GM13977 (cell line): ENCODE measurements at places on chromosomes 12 and 14.

- DNase-seq, result no peak
Measured at GRCh38 chr14:23365732-23366425, 907 bp upstream of the EFS start.

- DNase-seq, result no peak
Measured at GRCh38 chr12:39116861-39117260, 211.5 kb upstream of the CPNE8 start.

- DNase-seq, result no peak
Measured at GRCh38 chr12:111155521-111155920, 213.4 kb downstream of the PHETA1 start.

GRCh38 chr12:1859643-1860042 lies 39.3 kb downstream of the LRTM2 start:
- no peak for DNase-seq

- no peak for DNase-seq
Measured at GRCh38 chr14:96390965-96391292, 999 bp upstream of the AK7 start.

- no peak for DNase-seq
Measured at GRCh38 chr12:94706250-94706661, 55.9 kb upstream of the TMCC3 start.

DNA sequence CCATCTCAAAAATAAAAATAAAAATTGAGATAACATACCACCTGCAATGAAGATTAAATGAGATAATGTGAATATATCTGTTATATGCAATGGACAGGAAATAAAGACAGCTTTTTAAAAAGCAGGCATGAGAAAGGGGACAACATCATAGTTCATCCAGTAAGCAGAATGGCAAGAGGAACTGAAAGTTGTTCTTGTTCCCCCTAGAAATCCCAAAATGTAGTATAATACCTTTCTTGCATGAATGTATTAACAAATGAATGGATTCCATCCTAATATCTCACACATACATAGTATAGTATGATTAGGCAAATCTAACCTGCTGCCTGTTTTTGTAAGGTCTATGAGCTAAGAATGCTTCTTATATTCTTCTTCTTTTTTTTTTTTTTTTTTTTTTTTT lies 31.4 kb downstream of the FGD6 start:
- no peak for DNase-seq

DNA sequence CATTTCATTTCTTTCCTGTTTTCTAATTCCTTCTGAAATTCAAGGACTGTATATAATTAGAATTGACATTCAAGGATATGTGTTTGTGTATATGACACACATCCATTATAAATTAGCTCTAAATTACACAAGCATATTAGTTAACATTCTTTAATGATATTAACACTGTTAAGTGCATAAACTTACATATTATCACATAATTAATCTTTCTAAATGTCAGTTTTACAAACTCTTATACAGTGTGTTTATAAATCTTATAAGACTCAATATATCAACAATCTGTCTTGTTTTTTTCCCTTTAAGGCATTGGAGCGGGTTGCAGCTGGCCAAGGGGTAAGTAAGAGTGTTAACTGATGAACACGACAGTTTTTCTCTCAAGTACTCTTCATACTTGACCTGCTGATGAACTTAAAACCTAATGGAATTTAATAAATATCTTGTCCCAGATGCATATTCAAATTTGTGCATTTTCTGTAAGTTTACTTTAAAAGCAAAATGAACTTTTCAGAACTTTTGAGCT lies 76.1 kb downstream of the METTL25 start:
- DNase-seq, result no peak

GRCh38 chr14:104247336-104248202 lies 109.2 kb downstream of the KIF26A start:
- no peak for DNase-seq

- DNase-seq, result peak; percentile 73
Measured at GRCh38 chr12:14167005-14167628, 185.7 kb upstream of the GRIN2B start.

GRCh38 chr12:50375802-50376201 lies 20.6 kb downstream of the FAM186A start:
- DNase-seq, result no peak

DNA sequence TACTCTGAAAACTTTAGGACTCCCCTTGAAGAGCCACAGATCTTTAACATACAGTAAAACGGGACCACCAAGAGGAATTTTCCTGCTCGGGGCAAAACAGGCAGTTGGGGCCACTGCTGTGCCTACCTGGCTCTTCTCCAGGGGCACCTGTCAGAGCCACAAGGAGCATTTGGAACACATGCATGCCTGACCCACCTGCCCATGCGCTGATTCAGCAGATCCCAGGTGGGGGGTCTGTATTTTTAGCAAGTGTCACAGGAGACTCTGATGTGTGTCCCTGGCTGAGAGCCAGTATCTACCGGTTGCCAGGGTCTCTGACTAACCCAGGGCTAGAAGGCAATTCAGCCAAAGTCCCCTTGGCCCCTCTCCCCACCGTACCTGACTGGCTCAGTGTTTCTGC lies 6.5 kb downstream of the CTDSP2 start:
- DNase-seq, result no peak

DNA sequence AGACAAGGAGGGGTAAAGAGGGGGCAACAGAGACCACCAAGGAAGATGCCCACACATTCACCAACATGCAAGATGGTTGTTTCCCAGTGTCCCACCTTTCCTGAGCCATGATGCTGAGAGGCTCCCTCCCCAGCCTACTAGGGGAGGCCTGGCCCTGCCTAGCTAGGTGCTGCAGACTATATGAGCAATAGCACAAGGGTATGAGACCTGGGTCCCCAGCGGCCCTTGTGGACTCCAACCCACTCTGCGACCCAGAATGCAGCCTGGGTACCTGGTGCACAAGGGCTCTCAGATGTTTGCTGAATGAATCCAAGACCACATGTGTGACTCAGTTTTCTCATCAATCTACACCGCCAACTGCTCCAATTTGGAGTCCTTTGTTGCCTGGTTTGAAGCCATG lies 13.9 kb downstream of the TGFB3 start:
- DNase-seq, result no peak

- no peak for DNase-seq
Measured at GRCh38 chr14:93879362-93879983, 47.7 kb upstream of the FAM181A start.

DNA sequence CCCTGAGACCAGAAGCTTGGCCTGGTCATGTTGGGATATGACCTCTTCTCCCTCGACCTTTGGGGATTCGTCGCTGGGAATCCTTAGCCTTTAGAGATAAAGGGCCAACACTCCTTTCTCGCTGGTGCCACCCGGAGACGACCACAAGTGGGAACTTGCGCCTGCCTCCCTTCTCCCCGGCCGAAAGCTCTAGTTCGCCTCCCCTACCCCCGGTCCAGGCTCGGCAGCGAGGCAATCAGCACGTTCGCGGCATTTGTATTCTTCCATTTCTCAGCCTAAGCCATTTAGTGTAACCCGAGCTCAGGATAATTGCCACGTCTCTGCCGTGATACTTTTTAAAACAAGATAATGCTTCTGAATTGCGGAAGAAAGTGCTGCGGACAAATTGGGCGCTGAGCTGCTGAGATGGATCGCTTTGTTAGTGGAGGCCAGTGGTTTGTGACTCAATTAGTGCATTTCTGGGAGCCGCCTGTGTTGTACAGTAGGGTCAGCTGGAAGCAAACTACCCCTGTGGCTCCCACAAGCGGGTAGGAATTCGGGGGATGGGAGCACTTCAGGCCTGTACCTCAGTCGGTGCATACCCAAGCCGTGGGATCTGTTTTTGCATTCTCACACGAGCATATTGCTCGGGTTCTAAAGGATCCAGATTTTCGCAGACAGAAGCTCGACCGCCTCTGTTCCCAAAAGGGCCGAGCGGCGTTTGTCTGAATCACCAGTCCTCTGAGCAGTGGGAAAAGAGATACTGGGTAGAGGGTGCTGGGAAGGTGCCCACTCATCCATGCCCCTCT lies 6.8 kb upstream of the SIX1 start:
- peak; percentile 42 for DNase-seq
